ENCODE measurements at places on chromosomes 3 and 15.
A peak's percentile ranks its signal among the peaks of the same experiment; 100 is the strongest.

DNA sequence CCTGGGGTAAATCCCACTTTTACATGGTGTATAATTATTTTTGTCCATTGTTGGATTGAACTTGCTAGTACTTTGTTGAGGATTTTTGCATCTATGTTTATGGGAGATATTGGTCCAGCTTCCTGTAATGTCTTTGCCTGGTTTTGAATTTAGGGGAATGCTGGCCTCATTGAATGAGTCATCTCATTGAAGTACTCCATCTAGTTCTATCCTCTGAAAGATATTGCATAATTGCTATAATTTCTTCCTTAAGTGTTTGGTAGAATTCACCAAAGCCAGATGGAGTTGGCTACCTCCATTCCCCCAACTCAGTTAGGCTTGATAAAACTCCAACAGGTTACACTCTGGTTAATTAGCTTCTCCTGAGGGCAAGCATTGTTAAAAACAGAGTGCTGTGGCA lies 237.4 kb upstream of the TGFBR2 start:
- DNase-seq = no peak

DNA sequence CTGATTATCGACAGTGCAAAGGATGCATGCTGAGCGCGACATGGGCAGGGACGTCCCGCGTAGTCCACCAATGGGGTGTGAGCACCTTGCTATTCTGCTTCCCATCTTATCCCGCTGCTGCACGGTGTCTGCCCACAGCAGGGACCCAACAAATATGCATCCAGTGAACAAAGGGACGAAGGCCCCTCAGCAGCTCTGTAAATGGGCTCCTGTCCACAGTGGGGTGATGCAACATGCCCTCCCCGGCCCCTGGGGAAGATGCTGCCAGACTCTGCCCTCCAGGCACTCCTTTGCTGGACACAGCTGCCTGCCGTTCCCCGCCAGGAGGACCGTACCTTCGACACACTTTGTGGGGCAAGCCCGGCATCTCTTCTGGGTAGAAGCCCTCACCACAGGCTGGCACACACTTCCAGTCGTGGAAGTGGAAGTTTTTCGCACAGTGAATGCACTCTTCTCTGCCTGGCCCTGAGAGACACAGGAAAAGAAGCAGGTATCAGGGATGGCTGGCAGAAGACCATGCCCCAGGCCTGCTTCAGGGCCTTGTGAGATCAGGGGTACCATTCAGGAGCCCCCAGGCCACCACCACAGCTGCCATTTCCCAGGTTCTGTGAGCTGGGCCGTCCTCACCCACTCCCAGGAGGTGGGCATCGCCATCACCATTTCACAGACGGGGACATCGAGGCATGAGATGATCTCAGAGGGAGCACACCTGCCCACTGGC lies 18.2 kb upstream of the SNRPA1 start:
- no peak for DNase-seq

DNA sequence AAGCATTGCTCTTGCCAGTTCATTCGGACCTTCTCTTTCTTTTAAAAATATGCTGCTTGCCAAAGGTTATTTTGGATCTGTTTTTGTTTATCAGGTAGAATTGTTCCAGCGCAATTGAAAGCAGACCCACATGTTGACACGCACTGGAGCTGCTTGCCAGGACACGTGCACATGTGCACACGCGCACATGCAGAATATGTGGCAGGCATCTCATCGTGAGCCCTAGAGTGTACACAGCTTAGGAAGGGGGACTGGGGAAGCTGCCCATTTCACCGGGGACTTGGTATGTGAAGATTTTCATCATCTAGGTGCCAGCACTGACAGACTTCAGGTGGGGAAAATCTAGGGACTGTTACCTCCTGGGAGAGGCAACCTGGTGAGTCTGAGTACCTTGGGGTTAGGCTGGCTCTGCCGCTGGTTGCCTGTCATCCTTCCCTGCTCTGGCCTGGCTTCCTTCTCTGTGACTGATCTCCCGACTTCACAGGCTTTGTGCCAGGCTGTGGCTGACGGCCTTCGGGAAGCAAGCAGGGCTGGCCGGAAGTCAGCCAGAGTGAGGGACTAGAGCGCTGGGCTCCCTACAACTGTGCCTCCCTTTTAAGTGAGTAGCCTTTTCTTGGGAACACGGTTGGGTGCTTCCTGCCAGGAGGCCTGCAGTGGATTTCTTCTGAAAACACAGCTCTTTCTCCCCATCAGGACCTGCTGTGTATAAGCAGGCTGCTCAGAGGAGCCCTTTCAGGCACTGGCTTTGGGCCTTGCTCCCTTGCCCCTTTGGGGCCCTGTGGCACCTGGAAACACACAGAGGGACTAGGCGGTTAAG lies 129.3 kb downstream of the EEFSEC start:
- DNase-seq = no peak

DNA sequence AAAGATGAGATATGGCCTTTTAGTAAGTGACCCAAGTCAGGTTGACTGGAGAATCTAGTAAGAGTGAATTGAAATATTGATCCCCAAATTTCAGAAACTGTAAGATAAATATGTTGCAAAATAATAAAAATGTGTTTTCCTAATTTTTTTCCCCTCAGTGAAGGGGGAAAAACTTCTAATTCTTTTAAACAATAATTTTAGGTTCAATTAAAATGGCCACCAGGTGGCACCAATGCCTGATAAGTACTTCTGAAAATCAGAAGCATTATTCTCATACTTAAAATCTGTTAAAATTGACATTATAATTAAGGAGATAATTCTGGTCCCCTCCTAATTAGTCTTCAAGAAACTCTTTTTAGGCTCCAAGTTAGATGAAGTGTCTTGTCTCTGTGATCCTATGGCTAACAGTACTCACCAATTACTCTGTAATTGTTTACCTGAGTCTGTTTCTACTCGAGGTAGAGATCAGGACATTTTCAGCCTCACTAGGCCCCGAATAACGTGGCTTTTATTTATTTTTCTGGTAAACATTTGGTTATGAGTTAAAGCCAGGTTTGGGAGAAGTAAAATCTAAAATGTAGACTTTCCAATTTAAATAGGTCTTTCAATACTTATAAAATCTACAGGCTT lies 52.6 kb downstream of the NMD3 start:
- DNase-seq = no peak

DNA sequence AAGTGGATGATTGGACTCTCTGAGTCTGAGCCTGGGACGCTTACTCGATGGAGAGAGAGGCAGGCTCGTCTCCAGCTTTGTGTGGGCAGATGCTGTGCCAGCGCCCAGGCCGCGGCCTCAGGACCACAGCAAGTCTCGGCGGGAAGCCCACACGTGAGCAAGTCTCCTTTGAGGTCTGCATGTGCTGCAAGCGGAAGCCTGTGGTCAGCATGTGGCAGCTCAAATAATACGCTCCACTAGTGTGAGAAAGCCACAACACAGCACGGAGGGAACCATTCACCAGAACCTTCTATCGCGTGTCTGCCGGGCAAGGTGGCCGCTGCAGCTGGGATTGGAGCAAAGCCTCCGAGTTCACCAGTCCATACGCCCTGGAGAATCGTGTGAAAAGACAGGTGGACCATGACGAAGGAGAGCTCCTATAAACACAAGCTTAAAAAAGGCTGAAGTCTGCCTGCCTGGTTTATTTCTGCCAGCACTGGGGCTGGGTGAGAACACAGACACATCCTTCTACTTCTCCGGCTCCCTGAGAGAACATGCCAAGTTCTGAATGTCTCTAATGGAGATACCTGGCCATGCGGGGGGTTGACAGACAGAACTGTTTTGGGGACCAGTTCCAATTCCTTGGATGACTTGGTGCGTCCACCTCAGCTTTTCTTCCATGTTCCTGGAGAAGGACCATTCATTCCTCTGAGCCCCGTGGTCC lies 82.0 kb upstream of the LRIG1 start:
- DNase-seq = no peak

DNA sequence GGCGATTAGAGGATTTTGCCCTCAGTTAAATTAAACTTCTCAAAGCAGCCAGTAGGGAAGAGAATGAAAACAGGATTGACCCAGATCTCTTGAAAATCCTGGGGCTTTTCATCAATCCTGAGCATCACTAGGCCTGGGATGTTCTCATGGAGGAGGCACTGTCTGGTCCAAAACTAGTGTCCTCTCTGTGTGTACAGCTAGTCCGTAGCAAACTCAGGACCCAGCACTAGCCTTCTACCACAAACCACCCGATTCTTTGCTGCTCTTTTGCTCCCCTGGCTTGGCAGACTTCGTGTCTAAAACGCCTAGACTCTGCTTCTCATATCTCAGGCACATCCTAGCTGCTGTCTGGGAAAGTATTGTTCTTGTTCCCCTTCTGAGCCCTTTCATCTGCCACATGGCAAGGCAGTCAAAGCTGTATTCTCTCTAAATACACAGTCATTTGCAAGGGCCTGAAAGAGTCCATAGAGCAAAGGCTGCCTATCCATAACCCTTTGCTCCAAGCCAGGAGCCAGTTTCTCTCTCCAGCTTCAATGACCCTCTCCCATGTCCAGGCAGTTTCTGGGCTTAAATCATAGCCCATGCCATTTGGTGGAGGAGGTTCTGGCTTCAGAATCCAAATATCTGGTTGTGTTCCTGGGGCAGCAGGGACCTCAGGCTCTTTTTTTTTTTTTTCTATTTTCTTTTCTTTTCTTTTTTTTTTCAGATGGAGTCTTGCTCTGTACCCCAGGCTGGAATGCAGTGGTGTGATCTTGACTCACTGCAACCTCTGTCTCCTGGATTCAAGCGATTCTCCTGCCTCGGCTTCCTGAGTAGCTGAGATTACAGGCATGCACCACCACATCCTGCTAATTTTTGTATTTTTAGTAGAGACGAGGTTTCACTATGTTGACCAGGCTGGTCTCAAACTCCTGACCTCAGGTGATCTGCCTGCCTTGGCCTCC lies 52.4 kb downstream of the CDC25A start:
- no peak for DNase-seq

DNA sequence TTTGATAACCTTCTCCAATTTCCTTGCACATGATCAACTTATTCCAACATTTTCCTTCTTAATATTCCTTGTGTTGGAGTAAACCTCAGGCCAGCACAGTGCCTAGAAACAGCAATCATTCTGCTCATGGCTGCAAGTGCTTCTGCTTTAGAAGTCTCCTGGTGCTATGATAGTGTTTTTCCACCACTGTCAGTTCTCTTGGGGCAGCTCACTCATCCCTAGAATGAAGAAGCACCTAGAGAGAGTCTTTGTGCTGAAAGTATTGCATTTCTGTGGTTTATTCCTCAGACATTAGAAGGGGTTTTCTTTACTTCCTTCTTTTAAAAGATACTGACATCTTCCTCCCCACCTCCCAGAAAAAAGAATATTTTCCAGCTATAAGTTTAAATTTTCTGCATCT lies 183.5 kb downstream of the RYR3 start:
- DNase-seq = no peak

DNA sequence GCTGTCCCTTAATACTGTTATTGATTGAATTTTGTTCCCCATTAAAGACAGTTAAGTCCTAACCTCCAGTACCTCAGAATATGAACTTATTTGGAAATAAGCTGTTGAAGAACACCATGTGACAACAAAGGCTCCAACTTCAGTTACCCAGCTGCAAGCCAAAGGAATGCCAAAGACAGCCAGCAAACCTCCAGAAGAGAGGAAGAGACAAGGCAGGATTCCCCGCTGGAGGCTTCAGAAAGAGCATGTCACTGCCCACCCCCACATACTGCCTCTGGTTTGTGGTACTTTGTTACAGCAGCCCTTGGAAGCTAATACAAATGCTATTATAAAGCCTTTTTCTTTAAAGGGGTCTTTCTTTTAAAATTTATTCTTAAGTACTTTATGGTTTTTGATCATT lies 18.4 kb upstream of the NEK10 start:
- DNase-seq = no peak

DNA sequence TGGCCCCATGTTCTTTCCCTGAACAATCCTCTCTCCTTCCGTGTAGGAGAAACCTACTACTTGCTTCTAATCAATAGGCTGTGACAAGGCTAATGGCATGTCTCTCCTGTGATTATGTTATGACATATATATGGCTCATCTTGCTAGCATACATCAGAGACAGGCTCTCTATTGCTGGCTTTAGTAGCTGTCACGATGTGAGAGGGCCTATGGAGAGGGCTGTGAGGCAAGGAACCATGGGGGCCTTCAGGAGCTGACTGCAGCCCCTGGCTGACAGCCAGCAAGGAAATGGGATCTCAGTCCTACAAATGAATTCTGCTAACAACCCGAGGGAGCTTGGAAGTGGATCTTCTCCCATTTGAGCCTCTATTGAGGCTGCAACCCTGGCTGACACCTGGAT lies 96.3 kb downstream of the EOMES start:
- DNase-seq = no peak

DNA sequence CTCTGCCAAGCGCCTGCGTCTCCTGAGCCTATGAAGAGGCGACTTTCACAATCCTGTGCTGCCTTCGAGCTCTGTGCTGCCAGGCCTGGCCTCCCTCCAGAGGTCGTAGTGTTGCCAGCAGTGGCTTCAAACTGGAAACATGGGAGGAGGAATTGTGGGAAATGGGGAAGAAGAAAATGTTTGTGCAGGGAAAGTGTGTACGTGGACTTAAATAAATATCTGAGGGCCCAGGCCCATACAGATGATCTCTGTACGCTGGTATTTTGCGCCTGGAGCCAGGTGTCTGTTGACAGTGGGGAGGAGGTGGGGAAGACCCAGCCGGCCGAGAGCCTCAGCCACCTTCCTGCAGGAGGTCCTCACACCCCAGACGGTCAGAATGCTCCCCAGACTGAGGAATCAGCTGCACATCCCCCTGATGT lies 44.6 kb downstream of the ZBTB38 start:
- DNase-seq = no peak

- peak; percentile 57 for DNase-seq
These were observed 5.8 kb downstream of the TLE3 start for GRCh38 chr15:70091726-70092463.

DNA sequence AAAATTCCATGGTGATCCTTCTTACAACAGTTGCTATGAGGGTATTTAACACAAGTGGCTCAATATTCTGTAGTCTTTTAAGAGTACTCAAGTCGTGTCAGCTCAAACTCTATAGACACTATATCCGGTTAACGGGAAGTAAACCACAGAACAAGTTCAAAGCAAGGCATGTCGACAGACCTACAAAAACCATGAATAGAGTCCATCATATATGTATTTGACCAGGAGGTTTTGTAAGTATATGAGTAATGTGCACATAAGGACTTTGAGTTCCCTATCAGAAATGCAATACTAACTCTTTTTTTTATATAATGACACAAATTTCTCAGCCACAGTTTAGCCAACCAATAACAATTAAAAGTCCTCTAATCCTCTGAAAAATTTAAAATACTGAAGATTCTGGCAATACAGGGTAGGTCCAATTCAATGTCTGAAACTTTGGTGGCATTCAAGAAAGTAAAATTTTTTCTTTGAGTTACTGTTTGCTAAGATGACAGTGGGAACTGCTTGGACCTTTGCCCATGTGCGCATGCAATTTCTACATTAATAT lies 93.7 kb downstream of the NEK10 start:
- DNase-seq = no peak

GRCh38 chr3:30293621-30294240 lies 312.7 kb upstream of the TGFBR2 start:
- no peak for DNase-seq

- DNase-seq = no peak
These were observed 63.3 kb downstream of the WNT5A start for GRCh38 chr3:55423782-55424181.

GRCh38 chr15:76954744-76955143 lies 23.2 kb downstream of the RCN2 start:
- DNase-seq = no peak

Measured in NCI-H187 (cell line).